ENCODE measurements at places on chromosomes 1 and 21. TPM values are rescaled to one million over a fixed set of nuclear protein-coding genes. Genes with fewer than 3 reads are reported as not detected.

GRHL3 gene
- total RNA-seq: 4.0 TPM

LRRC7 gene
- total RNA-seq: not detected

NCF2 gene
- total RNA-seq: not detected

JAM2 gene
- total RNA-seq: 2.6 TPM

ZNF684 gene
- total RNA-seq: 6.5 TPM

All from H9 (cell line).